Astrocyte of the hippocampus (primary cell): ENCODE measurements at places on chromosomes 5 and 9.

DNA sequence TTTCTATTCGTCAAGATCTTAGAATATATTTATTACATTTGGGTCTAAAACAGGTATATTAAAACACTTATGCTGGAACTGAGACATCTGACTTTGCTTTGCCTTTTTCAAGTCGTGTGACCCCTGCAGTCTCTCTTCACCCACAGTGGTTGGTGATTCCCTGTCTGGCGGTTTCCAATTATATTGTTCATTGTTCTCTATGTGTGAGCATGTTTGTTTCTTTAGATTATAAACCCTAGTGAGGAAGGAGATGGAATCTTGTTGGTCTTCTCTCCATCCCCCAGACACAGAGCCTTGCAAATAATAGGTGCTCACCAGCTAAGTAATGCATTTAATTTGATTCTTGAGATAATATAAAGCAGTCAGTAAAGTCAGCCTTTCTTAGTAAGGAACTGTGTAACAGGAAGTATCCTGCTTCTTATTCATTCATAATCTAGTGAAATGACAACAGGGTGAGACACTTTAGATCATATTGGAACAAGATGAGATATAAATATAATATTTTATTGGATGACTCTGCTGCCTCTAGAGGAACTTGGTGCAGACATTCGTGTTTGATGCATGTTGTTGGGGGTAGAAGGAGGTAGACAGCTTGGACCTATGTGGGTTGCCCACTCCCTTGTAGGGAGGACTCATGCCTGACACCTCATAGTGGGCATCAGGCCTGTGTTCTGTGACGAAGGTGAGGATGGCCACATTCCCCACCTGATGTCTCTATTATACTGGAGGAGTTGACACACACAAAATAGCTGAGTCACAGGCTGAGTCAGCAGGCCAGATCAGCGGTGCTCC, 88.1 kb downstream of the FGF1 start:
- peak; percentile 87 for DNase-seq

DNA sequence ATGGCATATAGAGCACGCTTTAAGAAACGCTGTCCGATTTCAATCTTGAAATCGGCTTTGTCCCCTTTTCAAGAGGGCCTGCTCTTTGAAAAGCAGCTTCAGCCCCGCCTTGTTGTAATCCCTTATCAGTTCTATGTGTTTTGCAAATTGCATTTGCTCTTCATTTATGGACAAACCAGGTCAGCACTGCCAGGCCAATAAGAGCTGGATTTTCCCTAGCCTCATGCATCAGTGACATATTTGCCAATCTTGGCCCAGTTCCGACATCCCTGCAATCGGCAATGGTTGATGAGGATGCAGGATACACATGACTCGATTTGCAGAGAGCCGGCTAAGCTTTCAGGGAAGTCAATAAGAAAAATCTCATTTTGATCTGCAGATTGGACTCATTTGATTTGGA, 529.1 kb upstream of the CLINT1 start:
- DNase-seq: no peak

DNA sequence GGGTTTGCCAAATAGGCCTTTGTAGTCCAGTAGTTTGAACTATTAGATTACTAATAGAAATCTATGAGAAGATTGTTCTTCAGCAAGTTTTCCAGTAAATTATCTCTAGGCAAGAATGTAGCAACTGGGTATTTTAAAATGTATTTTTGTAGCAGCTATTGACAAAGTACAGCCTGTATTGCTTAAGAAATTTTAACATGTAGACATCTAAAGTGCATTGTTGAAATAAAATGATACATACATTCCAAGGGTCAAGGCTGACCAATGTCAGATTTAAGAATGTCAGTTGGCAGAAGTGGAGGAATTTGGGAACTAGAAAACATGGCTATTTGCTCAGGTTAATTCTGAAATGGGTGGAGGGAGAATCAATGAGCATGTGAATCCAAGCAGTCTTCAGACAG, 57.5 kb upstream of the ZSWIM6 start:
- peak; percentile 34 for DNase-seq

DNA sequence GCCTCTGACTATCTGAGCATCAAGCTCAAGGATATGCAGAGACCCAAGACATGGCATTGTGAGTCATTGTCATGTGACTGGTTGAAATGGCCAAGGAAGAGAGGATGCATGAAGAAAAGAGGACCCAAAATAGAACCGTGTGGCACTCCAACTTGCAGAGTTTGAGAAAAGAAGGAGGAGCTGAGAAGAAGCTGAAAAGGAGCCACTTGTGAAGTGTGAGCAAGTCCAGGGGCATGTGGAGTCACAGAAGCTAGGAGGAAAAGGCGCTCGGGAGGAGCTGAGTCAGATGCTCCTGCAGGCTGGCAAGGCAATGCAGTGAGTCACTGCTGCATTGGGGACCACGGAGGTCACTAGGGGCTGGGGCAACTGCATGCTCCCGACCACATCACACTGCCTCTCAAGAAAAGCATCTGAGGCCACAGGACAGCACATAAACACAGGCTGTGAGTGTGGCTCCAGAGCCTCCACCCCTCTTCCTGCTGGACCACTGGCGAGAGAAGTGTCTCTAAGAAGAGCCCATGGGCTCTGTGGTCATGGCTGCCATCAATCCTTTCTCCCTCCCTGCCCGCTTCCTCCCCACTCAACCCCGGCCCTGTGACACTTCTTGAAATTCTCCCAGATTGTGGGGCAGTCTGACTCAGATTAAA, 197.6 kb downstream of the DRD1 start:
- peak; percentile 95 for DNase-seq

- DNase-seq: no peak
Observed at GRCh38 chr9:105662184-105663104, at the start of gene TAL2. Gene TAL2 (plus strand): TSS chr9:105662457. CDS start chr9:105662497, 40 bp downstream.

- DNase-seq: no peak
Observed at GRCh38 chr5:126301056-126301455, 122.2 kb upstream of the GRAMD2B start.
